A549 treated with ZK216348 at 1 μM for 4 hours (cell line): ENCODE measurements at places on chromosomes 16 and 17. TPM values are rescaled to one million over a fixed set of nuclear protein-coding genes. Genes with fewer than 3 reads are reported as not detected.

The HOXB6 gene
- total RNA-seq = 3.3 to 7.9 TPM (median 6.5 TPM) in 5 replicates

The CTRB1 gene
- not detected in 5 replicates for total RNA-seq

The PGAP6 gene
- total RNA-seq = 20.4 to 41.0 TPM (median 36.6 TPM) in 5 replicates

The LPO gene
- total RNA-seq = not detected in 5 replicates

The DPEP1 gene
- total RNA-seq = 0.53 to 1.2 TPM (median 1.1 TPM) in 5 replicates

The FBXO39 gene
- total RNA-seq = not detected in 5 replicates

The PRSS33 gene
- total RNA-seq = not detected in 5 replicates

The HIGD1B gene
- total RNA-seq = not detected in 5 replicates

The NPIPB4 gene
- total RNA-seq = 23.3 to 30.9 TPM (median 26.0 TPM) in 5 replicates

The TUBG2 gene
- total RNA-seq = 19.6 to 25.9 TPM (median 22.6 TPM) in 5 replicates

The SPNS3 gene
- total RNA-seq = not detected in 5 replicates

The CTF1 gene
- 0.14 to 0.32 TPM (median 0.30 TPM) in 3 of 5 replicates, not detected in the others for total RNA-seq

The ALOX15 gene
- total RNA-seq = 0.11 to 0.17 TPM (median 0.14 TPM) in 4 of 5 replicates, not detected in the other

The KRT33A gene
- total RNA-seq = not detected in 5 replicates

The PLXDC1 gene
- 0.11 to 0.38 TPM (median 0.21 TPM) in 5 replicates for total RNA-seq

The KRTAP2-1 gene
- total RNA-seq = not detected in 5 replicates

The LRRC37A2 gene
- total RNA-seq = 2.6 to 4.4 TPM (median 3.6 TPM) in 5 replicates

The CAVIN1 gene
- 367 to 513 TPM (median 475 TPM) in 5 replicates for total RNA-seq

The NPW gene
- total RNA-seq = 0.65 to 1.6 TPM (median 1.1 TPM) in 4 of 5 replicates, not detected in the other

The NPIPA3 gene
- 1.3 to 2.3 TPM (median 1.8 TPM) in 5 replicates for total RNA-seq

The MRPL27 gene
- total RNA-seq = 135 to 161 TPM (median 145 TPM) in 5 replicates

The TNFSF13 gene
- 0.09 to 1.5 TPM (median 0.57 TPM) in 5 replicates for total RNA-seq

The HSPB9 gene
- not detected in 5 replicates for total RNA-seq

The VMO1 gene
- total RNA-seq = 0.94 to 1.7 TPM (median 1.5 TPM) in 4 of 5 replicates, not detected in the other

The CCP110 gene
- total RNA-seq = 5.9 to 10.3 TPM (median 9.1 TPM) in 5 replicates

The CCDC43 gene
- 22.6 to 41.1 TPM (median 30.1 TPM) in 5 replicates for total RNA-seq

The SKAP1 gene
- 0.34 to 0.46 TPM in 2 of 5 replicates, not detected in the others for total RNA-seq

The NACA2 gene
- total RNA-seq = not detected in 5 replicates

The GRIN2A gene
- total RNA-seq = 0.14 to 0.31 TPM in 2 of 5 replicates, not detected in the others

The EPN3 gene
- total RNA-seq = 0.16 to 0.28 TPM (median 0.20 TPM) in 4 of 5 replicates, not detected in the other

The C16orf46 gene
- total RNA-seq = 0.26 to 1.4 TPM (median 0.86 TPM) in 5 replicates

The GAST gene
- total RNA-seq = not detected in 5 replicates

The MT1X gene
- total RNA-seq = 269 to 464 TPM (median 369 TPM) in 5 replicates

The OTOP2 gene
- total RNA-seq = 0.06 to 0.14 TPM in 2 of 5 replicates, not detected in the others

The MFSD6L gene
- not detected in 5 replicates for total RNA-seq

The HLF gene
- total RNA-seq = 0.09 to 0.22 TPM (median 0.15 TPM) in 4 of 5 replicates, not detected in the other

The AANAT gene
- 0.29 to 0.51 TPM (median 0.37 TPM) in 4 of 5 replicates, not detected in the other for total RNA-seq

The TMEM204 gene
- not detected in 5 replicates for total RNA-seq

The KRT12 gene
- not detected in 5 replicates for total RNA-seq

The NPTX1 gene
- 89.4 to 202 TPM (median 153 TPM) in 5 replicates for total RNA-seq

The GPR142 gene
- total RNA-seq = not detected in 5 replicates

The XAF1 gene
- total RNA-seq = 0.06 TPM in 1 of 5 replicates, not detected in the others

The KRT27 gene
- total RNA-seq = not detected in 5 replicates

The AOC3 gene
- total RNA-seq = 1.1 to 2.5 TPM (median 1.2 TPM) in 5 replicates

The ZFHX3 gene
- 5.1 to 9.9 TPM (median 7.3 TPM) in 5 replicates for total RNA-seq

The NATD1 gene
- total RNA-seq = 2.2 to 3.5 TPM (median 3.2 TPM) in 5 replicates

The TBC1D3G gene
- total RNA-seq = not detected in 5 replicates

The NLK gene
- 7.2 to 11.9 TPM (median 10.0 TPM) in 5 replicates for total RNA-seq

The ZC3H18 gene
- total RNA-seq = 41.1 to 61.6 TPM (median 53.2 TPM) in 5 replicates

The PRAC1 gene
- not detected in 5 replicates for total RNA-seq

The SLC43A2 gene
- total RNA-seq = 2.7 to 7.2 TPM (median 6.3 TPM) in 5 replicates

The EFCAB5 gene
- 0.21 to 1.2 TPM (median 0.39 TPM) in 5 replicates for total RNA-seq

The SLC6A4 gene
- 0.08 TPM in 1 of 5 replicates, not detected in the others for total RNA-seq
